ENCODE measurements at places on chromosomes 12 and 14.

GRCh38 chr12:75439048-75439447, 41.5 kb upstream of the GLIPR1 start:
- no peak for DNase-seq

- DNase-seq, result no peak
Observed at GRCh38 chr12:67625004-67625403, 23.5 kb upstream of the DYRK2 start.

- DNase-seq, result no peak
Observed at GRCh38 chr12:132881818-132882217, 5.6 kb downstream of the CHFR start.

DNA sequence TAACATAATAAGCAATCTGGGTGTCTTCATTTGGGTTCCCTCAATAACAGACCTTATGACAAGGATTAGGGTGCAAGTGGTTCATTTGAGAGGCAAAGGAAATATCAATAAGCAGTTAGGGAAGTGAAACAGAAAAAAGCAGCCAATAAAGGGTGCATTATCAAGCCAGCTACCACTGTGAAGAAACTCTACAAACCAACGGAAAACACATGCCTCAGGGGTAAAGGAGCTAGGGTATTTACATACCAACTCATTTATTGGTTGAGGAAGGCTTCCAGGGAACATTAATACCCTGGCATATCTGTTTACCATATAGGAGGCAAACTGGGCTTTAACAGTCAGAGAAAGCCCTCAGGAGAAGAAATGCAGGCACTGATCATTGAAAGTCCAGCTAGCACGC, 22.7 kb upstream of the IFNG-AS1 start:
- DNase-seq, result no peak

- DNase-seq, result no peak
Observed at GRCh38 chr14:77037938-77038568, 9.5 kb upstream of the IRF2BPL start.

DNA sequence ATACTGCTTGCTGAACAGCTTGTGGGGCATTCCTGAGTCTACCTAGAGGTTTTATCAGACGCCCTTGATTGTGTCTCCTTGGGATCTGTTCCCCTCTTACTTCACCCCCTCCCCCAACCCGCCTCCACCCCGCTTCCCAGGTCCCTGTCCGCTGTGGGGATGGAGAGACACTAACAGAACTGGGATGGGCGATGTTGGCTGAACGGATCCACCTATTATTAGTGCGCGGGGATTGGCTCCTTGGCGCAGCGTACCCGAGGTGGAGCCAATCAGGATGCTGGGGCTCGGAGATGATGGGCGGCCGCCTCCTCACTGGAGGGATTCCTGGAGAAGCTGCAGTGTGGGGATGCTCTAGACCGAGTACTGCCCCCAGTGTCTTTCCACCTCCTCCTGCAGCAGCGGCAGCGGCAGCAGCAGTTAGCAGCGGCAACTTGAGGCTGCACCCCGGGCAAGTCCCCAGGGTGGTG, at the start of gene SYT1:
Gene SYT1 (plus strand): TSS at position 372 of the 467 bp plus-strand sequence.
- peak; percentile 77 for DNase-seq

- DNase-seq, result no peak
Observed at GRCh38 chr14:72830786-72831594, 62.9 kb downstream of the DPF3 start.

DNA sequence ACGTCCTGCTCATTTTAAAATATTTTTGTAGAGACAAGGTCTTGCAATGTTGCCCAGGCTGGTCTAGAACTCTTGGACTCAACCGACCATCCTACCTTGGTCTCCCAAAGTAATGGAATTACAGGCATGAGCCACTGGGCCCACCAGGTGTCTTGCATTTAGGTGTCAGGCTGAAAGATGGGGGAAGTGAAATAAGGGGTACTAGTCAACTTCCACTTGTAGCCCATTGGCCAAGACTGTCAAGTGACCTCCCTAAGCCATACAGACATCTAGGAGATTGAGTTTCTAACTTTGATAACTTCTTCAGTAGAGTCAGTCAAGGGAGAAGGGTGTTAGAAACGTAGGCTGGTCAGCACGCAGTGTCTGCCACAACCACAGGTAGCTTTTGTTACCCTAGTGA, 32.0 kb downstream of the ARF6 start:
- DNase-seq, result no peak

DNA sequence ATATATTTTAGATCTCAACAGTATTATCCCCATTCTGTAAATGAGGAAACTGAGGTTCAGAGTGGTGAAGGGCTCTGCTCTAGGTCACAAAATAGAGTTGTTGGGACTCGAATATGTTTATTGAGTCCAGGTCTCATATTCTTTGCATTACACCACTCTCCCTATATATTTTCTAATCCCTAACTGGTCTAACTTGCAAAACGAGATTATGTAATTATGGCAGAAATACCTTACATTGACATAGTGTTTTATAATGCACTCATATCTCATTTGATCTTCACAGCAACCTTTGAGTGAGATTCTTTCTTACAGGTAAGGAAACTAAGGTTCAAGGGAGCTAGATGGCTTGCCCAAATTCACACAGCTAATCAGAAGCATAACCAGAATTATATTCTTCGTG, 106.9 kb upstream of the LRIG3 start:
- DNase-seq, result no peak

DNA sequence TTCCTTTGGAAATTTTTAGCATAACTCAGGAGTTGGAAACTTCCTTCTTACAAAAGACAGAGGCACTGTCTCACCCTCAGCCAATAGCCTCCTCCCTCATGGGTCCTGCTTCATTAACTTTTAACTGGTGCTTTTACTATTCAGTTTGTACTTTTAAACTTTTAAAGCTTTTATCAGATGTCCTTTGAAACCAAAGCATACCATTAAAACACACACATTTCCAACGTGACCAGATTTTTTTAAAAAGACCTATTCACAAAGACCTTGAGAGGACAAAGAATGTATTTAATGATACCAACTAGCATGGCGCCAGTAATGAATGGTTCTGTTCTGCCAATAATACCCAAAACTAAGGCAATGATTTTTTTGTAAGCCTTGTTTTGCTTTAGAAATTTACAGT, 173.6 kb upstream of the EEA1 start:
- no peak for DNase-seq

GRCh38 chr12:75759196-75759595, 247.8 kb upstream of the KRR1 start:
- no peak for DNase-seq

GRCh38 chr12:108326254-108326750, 12.8 kb downstream of the CMKLR1 start:
- no peak for DNase-seq

DNA sequence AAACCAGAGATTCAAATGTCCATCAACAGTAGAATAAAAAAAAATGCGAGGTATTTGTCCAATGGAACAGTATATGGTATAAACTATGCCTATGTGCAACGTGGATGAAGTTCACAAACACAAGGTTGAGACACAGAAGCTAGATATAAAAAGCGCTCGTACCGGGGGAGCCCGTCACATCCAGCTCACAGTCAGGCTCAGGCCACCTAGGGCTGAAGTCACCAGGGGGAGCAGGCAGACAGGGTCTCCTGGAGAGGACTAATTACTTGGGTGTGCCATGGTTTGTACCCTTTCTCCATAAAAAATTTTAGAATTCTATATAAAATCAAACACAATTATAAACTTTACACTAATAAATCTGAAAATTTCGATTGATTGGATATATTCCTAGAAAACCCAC, 13.6 kb downstream of the AHNAK2 start:
- no peak for DNase-seq

DNA sequence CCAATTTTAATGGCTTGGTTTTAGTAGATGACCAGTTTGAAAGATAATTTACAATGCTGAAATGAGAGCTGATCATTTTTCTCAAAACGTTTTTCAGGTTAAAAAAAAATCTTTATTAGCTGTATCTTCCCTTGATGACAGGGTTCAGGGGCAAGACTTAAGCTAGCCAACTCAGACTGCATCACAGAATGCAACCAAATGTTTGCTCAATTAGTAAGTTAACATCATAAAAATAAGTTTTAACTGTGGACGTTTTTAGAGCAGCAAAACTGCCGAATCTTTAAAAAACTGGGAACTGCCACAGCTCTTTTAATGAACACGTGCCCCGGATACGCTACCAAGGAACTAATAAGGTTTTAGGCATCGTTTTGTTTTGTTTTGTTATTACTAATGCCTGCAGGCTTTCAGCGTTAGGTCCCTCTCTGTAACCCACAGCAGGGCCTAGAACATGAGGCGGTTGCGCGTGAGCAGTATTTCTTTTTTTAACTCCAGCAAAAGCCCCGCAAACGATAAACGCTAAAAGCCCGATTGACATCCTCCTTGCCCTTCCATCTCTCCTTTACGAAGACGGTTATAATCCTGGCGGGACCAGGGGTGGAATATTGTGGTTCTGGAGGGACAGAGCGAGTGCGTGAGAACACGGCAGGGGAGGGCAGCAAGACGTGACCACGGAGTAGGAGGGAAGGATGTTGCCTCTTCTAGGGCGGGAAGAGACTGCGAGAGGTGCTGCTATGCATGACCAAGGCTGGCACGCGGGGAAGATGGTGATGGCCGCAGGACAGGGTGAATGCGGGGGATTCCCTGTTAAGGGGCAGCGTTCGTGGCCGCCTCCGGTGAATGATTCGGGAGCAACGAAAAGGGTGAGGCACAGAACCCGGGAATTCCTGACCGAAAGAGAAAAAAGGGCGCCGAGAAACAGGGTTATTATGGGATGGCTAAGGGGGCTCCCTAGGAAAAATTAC, 652 bp downstream of the SUPT16H start:
- DNase-seq, result peak; percentile 5

GRCh38 chr12:104455578-104456416, 951 bp upstream of the CHST11 start:
- DNase-seq, result no peak

DNA sequence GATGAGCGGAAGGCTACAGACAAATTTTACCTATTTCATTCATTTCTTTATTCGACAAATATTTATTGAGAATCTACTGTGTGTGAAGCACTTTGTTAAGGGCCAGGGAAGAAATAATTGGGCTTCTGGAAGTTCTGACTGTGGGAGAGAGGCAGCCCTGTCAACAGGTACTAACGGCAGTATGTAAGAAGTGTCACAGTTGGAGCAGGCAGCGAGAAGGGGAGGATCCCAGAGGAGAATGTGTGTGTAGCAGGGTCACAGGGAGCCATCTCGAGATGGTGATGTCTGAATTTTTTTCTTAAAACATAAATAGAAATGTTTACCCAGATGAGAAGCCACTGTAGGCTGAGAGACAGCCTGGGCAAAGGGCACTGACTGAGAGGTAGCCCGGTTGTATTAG, 163.3 kb upstream of the SLC38A2 start:
- no peak for DNase-seq

DNA sequence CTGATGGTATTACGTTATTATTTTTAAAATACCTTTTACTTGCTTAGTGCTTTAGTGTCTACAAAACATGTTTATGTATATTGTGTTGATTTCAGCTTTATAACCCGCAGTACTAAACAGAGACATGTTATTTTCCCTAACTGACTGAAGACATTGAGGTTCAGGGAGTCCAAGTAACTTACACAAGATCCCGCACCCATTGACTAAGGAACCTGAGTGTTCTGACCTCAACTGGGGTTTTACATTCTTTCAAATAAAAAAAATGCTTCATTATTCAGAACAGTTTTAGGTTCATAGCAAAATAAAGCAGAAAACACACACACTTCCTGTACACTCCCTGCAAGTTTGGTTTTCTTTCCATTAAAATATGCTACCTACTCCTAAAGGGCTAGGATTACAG, 60.4 kb upstream of the METAP2 start:
- peak; percentile 36 for DNase-seq

DNA sequence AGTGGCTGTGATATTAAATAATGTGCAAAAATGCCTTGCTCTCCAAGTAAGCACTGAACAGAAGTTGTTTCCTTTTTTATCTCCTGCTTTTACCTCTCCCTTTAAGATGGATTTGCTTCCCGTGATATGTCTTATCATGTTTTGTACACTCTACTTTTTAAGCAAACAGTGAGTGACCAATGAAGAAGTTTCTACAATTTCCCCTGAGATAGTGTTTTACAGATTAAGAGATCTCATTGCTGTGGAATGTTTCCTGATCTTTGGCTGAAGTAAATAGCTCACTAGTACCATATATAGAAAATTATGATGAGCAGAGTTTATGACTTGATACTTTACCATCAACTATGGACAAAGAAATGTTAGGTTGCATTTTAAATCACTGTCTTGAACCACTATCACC, 184.8 kb upstream of the PDE3A start:
- peak; percentile 56 for DNase-seq

DNA sequence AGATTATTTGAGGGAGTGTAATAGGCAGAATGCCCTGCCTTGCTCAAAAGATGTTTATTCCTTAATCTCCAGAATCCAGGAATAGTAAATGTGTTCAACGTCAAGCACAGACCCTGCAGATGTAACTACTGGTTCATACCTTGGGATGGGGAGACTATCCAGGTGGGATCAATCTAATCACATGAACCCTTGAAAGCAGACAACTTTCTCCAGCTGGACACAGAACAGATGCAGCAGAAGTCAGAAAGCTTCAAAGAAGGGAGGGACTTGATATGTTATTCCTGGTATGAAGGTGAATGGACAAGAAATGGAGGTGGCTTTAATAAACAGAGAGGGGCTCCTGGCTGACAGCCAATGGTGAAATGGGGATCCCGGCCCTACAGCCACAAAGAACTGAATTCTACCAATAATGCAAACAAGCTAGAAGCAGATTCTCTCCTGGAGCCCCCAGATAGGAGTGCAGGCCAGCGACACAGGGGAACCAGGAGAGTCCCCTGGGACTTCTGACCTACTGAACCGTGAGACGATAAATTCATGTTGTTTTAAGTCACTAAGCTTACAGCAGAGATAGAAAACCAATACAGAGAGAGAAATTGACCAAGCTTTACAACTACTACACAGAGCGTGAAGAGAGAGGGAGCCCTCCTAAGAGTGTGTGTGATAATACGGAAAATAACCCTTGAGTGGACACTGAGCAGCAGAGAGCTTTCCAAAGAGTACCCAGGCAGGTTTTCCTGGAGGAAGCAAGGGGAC, 133.5 kb upstream of the TMEM132C start:
- no peak for DNase-seq

DNA sequence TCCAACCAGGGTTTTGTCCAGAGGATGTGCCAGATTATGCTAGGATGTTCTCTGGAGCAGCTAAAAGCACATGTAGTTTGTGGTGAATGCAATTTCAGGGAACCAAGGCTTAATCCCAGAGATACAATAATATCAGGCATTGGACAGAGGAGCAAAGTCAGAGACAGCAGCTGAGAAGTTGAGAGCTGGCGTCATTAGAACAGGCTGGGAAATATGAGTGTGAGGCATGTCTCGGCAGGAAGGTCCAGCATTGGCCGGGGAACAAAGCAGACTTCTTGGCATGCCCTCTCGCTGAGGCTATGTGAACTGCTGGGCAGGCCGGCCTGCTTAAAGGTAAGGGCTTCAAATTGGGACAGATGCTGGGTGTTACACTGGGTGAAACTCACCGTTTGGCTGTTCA, 125.4 kb downstream of the CAND1 start:
- no peak for DNase-seq

Measured in fibroblast of skin of left quadriceps (primary cell).